Activated naive CD8-positive, alpha-beta T cell treated with anti-CD3 and anti-CD28 coated beads for 36 hours (primary cell): ENCODE measurements at places on chromosomes 5 and 9.

DNA sequence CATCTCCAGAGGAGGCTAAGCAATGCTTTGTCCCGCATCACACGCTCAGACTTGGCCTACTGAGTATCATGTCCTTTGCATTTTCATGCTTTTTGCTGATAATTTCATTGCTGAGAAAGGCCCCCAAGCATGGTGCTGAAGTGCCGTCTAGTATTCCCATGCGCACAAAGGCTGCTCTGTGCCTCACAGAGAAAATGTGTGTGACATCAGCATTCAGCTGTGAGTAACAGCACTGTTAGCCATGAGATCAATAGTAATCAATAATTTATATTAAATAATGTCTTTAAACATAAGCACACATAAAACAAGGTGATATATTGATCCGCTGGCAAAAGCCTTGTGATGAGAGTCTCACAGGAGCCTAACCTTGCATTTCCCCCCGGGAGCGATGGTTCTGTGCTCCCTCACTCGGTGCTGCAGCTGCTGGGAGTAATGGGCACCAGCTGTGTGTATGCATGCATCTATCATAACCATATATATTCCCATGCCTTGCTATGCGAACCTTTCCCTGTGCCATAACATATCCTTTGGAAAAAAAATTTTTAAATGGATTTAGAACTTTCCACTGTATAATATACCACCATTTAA lies 50.4 kb upstream of the RNF130 start:
- no peak for DNase-seq

GRCh38 chr9:122526602-122527001 lies 491 bp downstream of the OR1N1 start:
- DNase-seq = peak; percentile 5

GRCh38 chr5:124746916-124747790 lies 714 bp upstream of the ZNF608 start:
- DNase-seq = no peak

GRCh38 chr5:139445325-139446170 lies 6.2 kb upstream of the DNAJC18 start:
- no peak for DNase-seq

- no peak for DNase-seq
These were observed 8.8 kb upstream of the RASGRF2 start for GRCh38 chr5:80951366-80951765.

DNA sequence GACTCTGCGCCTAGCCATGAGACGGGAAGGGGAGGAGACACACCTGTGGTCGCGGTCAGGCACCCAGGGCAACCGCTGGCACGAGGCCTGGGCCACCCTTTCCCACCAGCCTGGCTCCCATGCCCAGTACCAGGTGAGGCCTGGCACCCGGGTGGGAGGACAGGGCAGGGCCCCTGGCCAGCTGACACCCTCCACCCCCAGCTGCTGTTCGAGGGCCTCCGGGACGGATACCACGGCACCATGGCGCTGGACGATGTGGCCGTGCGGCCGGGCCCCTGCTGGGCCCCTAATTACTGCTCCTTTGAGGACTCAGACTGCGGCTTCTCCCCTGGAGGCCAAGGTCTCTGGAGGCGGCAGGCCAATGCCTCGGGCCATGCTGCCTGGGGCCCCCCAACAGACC lies 5.0 kb downstream of the MAMDC4 start:
- no peak for DNase-seq
